ENCODE measurements at places on chromosomes 5 and 9.

GRCh38 chr9:90365666-90366065 lies 277.0 kb downstream of the DIRAS2 start:
- no peak overlapping the region for H3K4me3 ChIP-seq
- H3K36me3 ChIP-seq = no peaks in the 10 kb centered on the region
- no peak for DNase-seq
- H3K4me1 ChIP-seq = no peaks in the 10 kb centered on the region
- H3K27ac ChIP-seq = no peak overlapping the region
- H3K27me3 ChIP-seq = no peaks in the 10 kb centered on the region

DNA sequence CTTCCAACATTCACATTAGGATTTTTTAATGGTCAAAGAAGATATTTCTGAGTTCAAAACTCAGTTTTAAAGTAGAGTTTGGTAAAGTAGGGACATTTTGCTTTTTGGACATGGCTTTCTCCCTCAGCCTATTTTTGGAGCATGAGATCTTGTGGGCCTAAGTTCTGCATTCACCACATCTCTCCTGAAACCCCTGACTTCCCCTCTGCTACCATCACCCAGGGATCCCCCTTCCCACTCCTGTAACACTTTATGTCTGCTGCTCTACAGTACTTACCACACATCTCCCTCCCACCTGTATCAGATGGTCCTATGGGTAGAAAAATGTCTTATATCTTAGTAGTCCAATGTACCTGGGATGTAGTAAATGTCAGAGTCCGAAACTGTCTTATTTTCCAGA lies 48.2 kb upstream of the JAK2 start:
- H3K27me3 ChIP-seq = no peaks in the 10 kb centered on the region
- H3K4me3 ChIP-seq = no peak overlapping the region
- no peaks in the 10 kb centered on the region for H3K36me3 ChIP-seq
- no peak overlapping the region for H3K27ac ChIP-seq
- no peak for DNase-seq
- H3K4me1 ChIP-seq = peaks cover 34% of the 10 kb centered on the region

DNA sequence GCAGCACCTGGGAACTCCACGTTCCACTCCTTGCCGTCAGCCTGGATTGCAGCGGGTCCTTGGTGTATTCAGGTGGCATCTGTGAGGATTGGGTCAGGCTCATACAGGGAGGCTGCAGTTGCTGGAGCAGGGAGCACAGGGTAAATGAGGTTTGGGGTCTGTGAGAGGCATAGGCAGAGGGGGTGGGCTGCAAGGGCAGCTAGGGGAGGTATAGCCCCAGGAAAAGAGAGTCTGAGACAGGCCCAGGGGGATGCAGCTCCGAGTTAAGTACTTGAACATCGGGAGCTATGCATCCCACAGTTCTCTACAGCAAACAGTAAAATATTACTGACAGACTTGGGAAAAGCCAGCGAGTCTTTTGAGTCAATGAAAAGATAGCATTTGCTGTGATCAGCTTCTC lies 101.6 kb downstream of the TRIO start:
- no peaks in the 10 kb centered on the region for H3K27me3 ChIP-seq
- H3K36me3 ChIP-seq = no peaks in the 10 kb centered on the region
- no peak overlapping the region for H3K27ac ChIP-seq

DNA sequence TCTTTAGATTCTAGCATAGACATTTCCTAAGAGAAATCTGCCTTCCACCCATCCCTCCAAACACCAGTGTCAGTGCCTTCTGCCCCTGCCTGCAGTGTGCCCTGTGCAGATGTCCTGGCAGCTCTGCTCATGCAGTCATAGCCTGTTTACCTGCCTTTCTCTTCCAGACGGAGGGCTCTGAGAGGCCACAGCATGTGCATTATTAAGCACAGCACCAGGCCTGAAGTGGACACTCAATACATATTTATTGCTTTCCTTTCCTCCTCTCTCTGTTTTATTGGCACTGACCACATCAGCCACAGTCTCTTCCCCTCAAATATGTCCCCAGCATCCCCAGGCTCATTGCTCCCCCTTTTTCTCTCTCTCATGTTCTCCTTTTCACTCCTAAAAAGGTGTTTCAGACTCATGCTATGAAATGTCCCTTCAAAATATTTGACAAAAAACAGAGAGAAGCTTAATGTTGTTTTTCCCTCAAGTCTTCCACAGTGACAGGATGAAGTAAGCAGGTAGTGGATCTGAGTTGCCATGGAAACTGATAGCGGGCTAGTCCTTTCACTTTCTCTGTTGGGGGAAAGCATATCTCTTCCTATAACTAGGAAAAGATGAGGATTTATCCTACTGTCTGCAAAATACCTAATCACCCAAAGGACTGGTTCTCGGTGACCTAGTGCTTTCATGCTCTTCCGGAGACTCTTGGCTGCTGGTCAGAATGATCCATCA lies 100.9 kb downstream of the ATP10B start:
- no peak overlapping the region for H3K4me3 ChIP-seq
- no peaks in the 10 kb centered on the region for H3K4me1 ChIP-seq
- H3K27ac ChIP-seq = no peak overlapping the region
- H3K27me3 ChIP-seq = no peaks in the 10 kb centered on the region
- DNase-seq = no peak

GRCh38 chr5:1111241-1111726 lies 579 bp downstream of the SLC12A7 start:
- no peaks in the 10 kb centered on the region for H3K27me3 ChIP-seq
- DNase-seq = no peak
- H3K36me3 ChIP-seq = no peaks in the 10 kb centered on the region
- H3K4me3 ChIP-seq = peak overlapping the region; percentile 89
- peak overlapping the region; percentile 79 for H3K27ac ChIP-seq

DNA sequence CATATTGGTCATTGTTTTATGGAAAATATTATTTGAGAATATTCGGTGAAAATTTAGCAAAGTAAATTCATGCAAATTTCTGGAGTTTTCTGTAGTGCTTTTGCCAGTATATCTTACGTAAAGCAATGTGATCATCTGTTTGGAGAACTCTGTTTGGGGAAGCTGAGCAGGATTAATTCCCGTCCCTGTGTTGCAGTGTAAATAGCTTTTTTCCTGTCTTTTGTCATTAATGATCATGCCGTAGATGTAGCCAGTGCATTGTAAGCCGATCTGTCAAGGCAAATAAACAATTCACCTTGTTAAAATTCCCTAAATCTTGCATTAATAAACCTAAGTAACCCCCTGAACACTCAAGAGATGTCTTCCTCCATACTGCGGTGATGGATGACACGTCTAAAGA lies 39.2 kb downstream of the PPIC start:
- H3K27ac ChIP-seq = no peak overlapping the region
- no peak for DNase-seq
- H3K4me1 ChIP-seq = no peaks in the 10 kb centered on the region

- no peaks in the 10 kb centered on the region for H3K36me3 ChIP-seq
- no peak overlapping the region for H3K4me3 ChIP-seq
- no peaks in the 10 kb centered on the region for H3K27me3 ChIP-seq
These were observed 72.3 kb downstream of the XRCC4 start for GRCh38 chr5:83149671-83150070.

- H3K27me3 ChIP-seq = no peaks in the 10 kb centered on the region
- no peak overlapping the region for H3K4me3 ChIP-seq
- H3K4me1 ChIP-seq = no peaks in the 10 kb centered on the region
These were observed 339.7 kb downstream of the NTRK2 start for GRCh38 chr9:85009251-85009650.

GRCh38 chr5:91311697-91312501 lies 71.2 kb downstream of the ARRDC3 start:
- peak; percentile 62 for DNase-seq
- no peaks in the 10 kb centered on the region for H3K36me3 ChIP-seq
- H3K4me1 ChIP-seq = no peaks in the 10 kb centered on the region
- peak overlapping the region; percentile 85 for H3K27ac ChIP-seq
- H3K27me3 ChIP-seq = no peaks in the 10 kb centered on the region
- H3K4me3 ChIP-seq = no peak overlapping the region

GRCh38 chr9:111152614-111153406 lies 114.5 kb upstream of the LPAR1 start:
- no peaks in the 10 kb centered on the region for H3K27me3 ChIP-seq
- H3K27ac ChIP-seq = no peak overlapping the region
- no peak overlapping the region for H3K4me3 ChIP-seq

GRCh38 chr9:73441890-73442818 lies 290.5 kb downstream of the ANXA1 start:
- H3K4me1 ChIP-seq = no peaks in the 10 kb centered on the region
- H3K4me3 ChIP-seq = no peak overlapping the region
- no peaks in the 10 kb centered on the region for H3K27me3 ChIP-seq
- no peak for DNase-seq

DNA sequence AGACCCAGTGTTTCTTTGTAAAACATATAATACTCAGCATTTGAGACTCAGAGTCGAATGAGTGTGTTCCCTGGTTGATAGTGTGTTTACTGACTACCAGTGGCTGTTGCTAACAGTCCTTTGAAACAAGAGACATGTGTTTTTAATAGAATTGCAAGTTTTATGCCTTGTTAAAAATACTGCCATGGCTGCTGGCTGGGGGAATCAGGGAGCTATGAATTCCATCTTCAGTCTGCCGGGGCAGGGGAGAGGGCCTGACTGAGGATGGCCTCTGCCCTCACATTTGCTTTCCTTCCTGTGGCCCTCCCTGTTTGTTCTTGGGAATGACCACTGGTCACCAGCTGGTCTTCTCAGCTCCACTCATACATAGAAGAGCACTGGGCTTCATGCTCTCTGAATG lies 63.8 kb downstream of the PDZD2 start:
- H3K27me3 ChIP-seq = no peaks in the 10 kb centered on the region
- H3K27ac ChIP-seq = no peak overlapping the region
- DNase-seq = no peak
- no peaks in the 10 kb centered on the region for H3K36me3 ChIP-seq

DNA sequence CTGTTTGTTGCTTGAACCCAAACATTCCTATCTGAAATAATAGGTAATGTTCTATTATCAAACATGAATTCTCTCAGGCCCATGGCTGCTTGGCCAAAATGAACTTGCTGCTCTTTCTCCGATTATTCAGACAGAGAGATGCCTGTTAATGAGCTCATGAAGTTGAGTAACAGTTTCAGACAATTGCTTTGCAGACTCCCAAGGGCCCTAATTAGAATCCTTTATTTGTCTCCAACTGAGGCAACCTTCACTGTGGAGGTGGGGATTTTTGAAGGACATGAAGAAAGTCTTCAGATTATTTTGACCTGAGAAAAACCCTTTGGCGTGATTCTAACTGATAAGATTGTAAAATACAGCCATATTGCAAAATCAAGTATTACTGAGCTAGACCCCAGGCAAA lies 466.7 kb downstream of the NFIB start:
- H3K4me3 ChIP-seq = no peak overlapping the region
- no peaks in the 10 kb centered on the region for H3K4me1 ChIP-seq
- no peaks in the 10 kb centered on the region for H3K27me3 ChIP-seq

- no peaks in the 10 kb centered on the region for H3K27me3 ChIP-seq
- no peak overlapping the region for H3K4me3 ChIP-seq
- peaks cover 9% of the 10 kb centered on the region for H3K36me3 ChIP-seq
- H3K27ac ChIP-seq = no peak overlapping the region
- no peaks in the 10 kb centered on the region for H3K4me1 ChIP-seq
- DNase-seq = no peak
These were observed 7.4 kb upstream of the CARD19 start for GRCh38 chr9:93088656-93089015.

GRCh38 chr5:174287761-174288160 lies 242.3 kb downstream of the NSG2 start:
- H3K4me3 ChIP-seq = no peak overlapping the region
- no peaks in the 10 kb centered on the region for H3K36me3 ChIP-seq
- H3K27me3 ChIP-seq = no peaks in the 10 kb centered on the region
- no peak overlapping the region for H3K27ac ChIP-seq
- DNase-seq = no peak

GRCh38 chr9:114923918-114924317 lies 6.5 kb downstream of the TNFSF8 start:
- H3K27me3 ChIP-seq = no peaks in the 10 kb centered on the region
- no peak for DNase-seq
- H3K4me1 ChIP-seq = peaks cover 4% of the 10 kb centered on the region
- no peak overlapping the region for H3K27ac ChIP-seq
- no peak overlapping the region for H3K4me3 ChIP-seq

- no peaks in the 10 kb centered on the region for H3K36me3 ChIP-seq
- peaks cover 60% of the 10 kb centered on the region for H3K4me1 ChIP-seq
- peak overlapping the region; percentile 96 for H3K27ac ChIP-seq
- H3K4me3 ChIP-seq = peak overlapping the region; percentile 27
- DNase-seq = no peak
- H3K27me3 ChIP-seq = no peaks in the 10 kb centered on the region
These were observed 19.8 kb downstream of the PALM2AKAP2 start for GRCh38 chr9:109799792-109800191.

GRCh38 chr9:101132801-101133200 lies 104.3 kb downstream of the PLPPR1 start:
- H3K27ac ChIP-seq = no peak overlapping the region
- H3K4me1 ChIP-seq = no peaks in the 10 kb centered on the region
- H3K27me3 ChIP-seq = no peaks in the 10 kb centered on the region
- no peak overlapping the region for H3K4me3 ChIP-seq

DNA sequence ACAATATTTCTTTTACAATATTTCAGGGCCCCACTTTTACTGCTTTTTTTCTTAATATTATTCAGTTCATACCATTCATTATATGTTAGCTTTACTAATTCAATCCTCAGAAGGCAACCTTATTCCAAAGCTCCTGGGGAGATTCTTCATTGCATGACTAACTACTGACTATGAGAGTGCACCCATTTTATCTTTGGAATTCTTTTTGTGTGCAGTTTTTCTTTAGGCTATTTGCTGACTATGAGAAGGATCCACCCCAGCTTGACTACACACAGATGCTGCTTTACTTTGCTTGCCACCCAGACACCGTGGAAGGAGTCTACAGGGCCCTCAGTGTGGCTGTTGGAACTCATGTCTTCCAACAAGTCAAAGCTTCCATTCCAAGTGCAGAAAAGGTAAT lies 56.9 kb upstream of the IL7R start:
- H3K27me3 ChIP-seq = no peaks in the 10 kb centered on the region
- no peaks in the 10 kb centered on the region for H3K4me1 ChIP-seq
- no peak overlapping the region for H3K4me3 ChIP-seq
- no peak for DNase-seq
- no peak overlapping the region for H3K27ac ChIP-seq
- no peaks in the 10 kb centered on the region for H3K36me3 ChIP-seq

DNA sequence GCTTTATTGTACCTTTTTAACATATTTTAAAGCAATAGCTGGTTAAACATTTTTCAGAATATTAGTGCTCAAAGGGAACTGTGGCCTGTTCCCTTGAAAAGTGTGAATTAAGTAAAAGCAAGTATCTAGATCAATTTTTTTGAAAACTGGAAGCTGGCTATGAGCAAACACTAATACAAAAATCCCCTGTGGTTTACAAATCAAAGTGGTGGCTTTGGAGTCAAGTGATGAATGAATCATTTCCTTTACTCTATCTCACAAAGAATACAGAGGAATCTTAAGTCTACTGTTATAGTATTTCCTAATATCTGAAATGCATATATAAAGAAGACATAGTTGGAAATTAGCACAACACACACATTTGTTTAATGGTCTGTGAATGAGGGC lies 212.4 kb upstream of the C9orf72 start:
- H3K27ac ChIP-seq = no peak overlapping the region
- no peaks in the 10 kb centered on the region for H3K36me3 ChIP-seq
- DNase-seq = no peak
- no peak overlapping the region for H3K4me3 ChIP-seq
- H3K4me1 ChIP-seq = no peaks in the 10 kb centered on the region

Data from ascending aorta (tissue), 2 donors.